ENCODE measurements at places on chromosomes 7 and 10.

DNA sequence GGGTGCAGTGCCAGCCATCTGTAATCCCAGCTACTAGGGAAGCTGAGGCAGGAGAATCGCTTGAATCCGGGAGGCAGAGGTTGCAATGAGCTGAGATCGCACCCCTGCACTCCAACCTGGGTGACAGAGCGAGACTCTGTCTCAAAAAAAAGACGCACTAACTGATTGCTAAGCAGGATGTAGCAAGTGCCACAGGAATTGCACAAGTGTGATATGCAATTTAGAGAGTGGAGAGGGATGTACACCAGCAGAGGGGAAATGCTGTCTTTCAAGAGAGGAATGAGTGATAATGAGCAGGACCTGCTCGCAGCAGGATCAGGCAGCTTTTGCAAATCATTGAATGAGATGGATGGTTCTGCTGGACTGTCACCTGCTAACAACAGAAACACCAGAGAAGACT is 13.3 kb upstream of the SLC16A12 start:
- DNase-seq = no peak

GRCh38 chr7:115879171-115879570 is 151.4 kb downstream of the TFEC start:
- no peak for DNase-seq

DNA sequence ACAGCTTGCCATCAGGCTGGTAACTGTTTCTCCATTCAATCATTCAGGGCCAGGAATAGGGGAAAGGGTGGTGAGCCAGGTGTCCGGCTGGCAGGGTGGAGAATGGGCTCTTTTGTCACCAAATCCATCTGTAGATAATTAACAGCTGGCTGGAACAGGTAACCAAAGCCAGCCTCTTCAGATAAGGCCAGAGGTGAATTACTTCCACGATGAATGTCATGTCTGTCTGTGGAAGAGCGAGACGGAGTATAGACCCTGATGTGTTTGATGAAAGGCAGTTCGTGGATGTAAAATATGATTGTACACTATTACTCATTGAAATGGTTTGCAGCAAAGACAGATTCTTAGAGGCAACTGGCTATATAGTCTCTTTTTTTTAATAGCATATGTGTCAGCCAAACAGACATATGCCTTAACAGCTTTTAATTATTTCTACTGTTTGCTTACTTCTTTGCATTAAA is 149.8 kb downstream of the KLF6 start:
- DNase-seq = no peak

DNA sequence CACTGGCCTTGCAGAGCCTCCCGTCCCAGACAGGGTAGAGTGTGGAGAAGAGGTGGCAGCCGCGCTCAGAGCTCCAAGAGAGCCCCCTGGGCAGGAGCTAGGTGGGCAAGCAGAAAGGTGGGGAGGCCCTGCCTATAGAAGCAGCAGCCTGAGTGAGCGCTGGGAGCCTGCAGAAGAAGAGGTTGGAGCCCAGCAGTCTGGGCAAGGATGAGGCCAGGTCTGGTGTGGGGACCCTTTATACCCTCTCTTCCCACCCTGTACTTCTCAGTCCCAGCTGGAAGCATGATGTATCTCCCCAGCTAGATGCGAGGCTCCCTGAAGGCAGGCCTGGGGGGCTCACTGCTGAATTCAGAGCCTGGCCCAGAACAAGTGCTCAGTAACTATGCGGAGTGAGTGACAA is 44.5 kb upstream of the ZMIZ1 start:
- no peak for DNase-seq

DNA sequence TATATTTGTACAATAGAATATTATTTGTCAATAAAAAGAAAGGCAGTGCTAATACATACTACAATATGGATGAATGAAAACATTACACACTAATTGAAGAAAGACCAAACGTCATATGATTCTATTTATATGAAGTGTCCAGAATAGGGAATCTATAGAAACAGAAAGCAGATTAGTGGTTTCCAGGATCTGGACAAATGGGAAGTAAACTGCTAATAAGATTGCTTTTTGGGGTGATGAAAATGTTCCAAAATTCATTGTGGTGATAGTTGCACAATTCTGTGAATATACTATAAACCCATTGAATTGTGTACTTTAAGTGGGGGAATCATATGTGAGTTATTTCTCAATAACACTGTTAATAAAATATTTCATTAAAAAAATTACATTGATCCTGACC is 78.2 kb upstream of the IFRD1 start:
- no peak for DNase-seq

GRCh38 chr7:18515067-18515466 is 19.5 kb downstream of the HDAC9 start:
- no peak for DNase-seq

DNA sequence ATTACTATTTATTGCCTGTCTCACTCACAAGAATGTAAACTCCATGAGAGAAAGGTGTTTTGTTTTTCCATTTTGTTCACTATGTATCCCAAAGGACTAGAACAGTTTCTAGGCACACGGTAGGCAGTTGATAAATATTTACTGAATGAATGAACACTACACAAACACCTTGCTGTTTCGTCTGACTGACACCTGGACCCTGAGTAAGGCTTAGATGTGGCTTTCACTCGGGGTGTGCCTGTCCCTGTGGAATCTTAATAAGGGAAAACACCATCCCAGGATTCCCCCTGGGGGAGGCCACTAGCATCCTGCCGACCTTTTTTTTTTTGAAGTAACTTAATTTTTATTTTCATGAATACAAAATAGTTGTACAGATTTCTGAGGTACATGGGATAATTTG is 66.6 kb upstream of the STEAP1B start:
- DNase-seq = no peak

DNA sequence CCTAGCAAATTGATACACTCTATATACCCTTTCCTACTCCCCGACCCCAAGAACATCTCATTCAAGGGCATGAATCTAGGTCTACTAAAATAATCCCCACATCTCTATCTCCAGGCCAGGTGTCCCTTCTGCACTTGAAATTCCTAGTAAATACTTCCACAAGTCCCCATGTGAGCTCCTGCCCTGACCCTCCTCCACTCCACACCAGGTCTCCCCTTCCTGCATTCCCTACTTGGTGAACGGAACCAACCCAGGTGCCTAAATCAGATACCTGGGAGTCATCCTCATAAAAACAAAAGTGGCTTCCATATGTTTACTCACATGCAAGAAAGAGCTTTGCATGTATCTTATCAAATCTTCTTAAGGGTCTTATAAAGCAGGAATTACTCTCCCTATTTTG is 69.2 kb downstream of the COA1 start:
- DNase-seq = no peak

- no peak for DNase-seq
Observed at GRCh38 chr7:33578881-33579672, 326.3 kb upstream of the BMPER start.

All from HEK293T (cell line).